ENCODE measurements at places on chromosomes 11 and 22. TPM values are rescaled to one million over a fixed set of nuclear protein-coding genes. Genes with fewer than 3 reads are reported as not detected.

- no peak for DNase-seq
Observed at GRCh38 chr11:74847895-74848294, 99.2 kb downstream of the RNF169 start.

GRCh38 chr11:16975906-16976305 is 38.3 kb downstream of the PLEKHA7 start:
- DNase-seq: no peak

GRCh38 chr11:23919455-23919854 is 577.4 kb upstream of the LUZP2 start:
- no peak for DNase-seq

DNA sequence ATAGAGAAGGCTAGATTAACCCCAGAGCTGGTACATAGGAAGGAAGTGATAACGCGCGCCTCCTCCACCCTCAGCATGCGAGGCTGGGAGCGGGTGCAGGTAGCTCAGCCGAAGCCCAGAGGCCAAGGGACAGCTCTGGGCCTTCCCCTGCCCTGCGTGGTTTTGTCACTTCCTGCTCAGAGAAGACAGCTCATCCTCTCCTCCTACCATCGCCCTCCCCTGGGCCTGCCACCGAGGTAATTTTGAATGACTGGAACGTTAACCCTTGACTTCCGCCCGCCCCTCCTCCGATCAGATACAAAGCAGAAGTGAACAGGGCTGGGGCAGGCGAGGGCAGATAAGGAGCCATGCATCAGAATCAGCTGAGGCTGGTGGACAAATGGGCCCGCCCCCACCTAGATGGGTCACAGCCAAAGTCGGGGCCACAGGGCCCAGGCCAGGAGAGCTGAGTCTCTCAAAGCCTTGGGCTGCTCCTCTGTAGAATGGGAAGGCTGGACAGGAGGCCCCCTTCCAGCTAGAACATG is 1.6 kb downstream of the RAC2 start:
- peak; percentile 81 for DNase-seq

SLC36A4 gene
- total RNA-seq: 6.3 TPM

OR2AG2 gene
- not detected for total RNA-seq

PATE2 gene
- 0.29 TPM for total RNA-seq
